HS-5 (cell line): ENCODE measurements at places on chromosomes 2 and 18.

- DNase-seq, result peak; percentile 31
Measured at GRCh38 chr2:10036095-10036884, 7.1 kb upstream of the KLF11 start.

DNA sequence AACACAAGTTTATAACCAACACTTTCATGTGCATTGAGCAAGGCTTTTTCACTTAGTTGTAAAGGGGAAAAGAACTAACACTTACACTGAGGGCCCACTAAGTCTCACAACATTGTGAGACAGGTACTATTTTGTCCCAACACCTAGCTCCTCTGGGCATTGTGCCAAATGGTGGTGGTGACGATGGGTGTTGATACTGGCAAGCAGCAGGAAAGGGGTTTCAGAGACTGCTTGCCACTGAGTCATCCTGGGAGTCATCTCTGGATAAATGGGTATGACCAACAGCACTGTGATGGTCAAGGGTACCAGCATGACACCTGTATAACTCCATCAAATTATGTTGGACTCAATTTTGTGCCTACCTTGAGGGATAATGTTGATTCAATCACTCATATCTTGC is 138.8 kb upstream of the ITGA6 start:
- no peak for DNase-seq

GRCh38 chr2:56531668-56532420 is 348.1 kb downstream of the CCDC85A start:
- no peak for DNase-seq

DNA sequence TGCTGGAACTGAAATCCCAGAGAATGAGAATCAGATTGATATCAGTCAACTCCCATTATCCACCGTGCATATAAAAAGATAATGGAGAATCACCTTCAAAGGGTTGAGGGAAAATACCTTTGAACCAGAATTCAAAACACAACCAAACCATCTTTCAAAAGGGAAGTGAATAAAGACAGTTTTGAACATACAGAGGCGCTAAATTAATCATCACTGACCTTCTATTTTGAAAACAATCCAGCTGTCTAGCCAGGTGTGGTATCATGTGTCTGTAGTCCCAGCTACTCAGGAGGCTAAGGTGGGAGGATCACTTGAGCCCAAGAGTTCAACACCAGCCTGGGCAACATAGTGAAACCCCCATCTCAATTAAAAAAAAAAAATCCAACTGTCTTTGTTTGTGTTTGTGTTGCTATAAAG is 63.6 kb downstream of the TRABD2A start:
- no peak for DNase-seq

GRCh38 chr2:67952066-67952465 is 110.7 kb downstream of the C1D start:
- DNase-seq, result no peak
